ENCODE measurements at places on chromosomes 5 and 9.

GRCh38 chr5:161306351-161306995, 240.1 kb downstream of the GABRB2 start:
- no peak for DNase-seq

- DNase-seq: no peak
Observed at GRCh38 chr9:8769153-8769552, 969.6 kb upstream of the DMAC1 start.

- DNase-seq: no peak
Observed at GRCh38 chr9:97808972-97809371, 44.1 kb upstream of the FOXE1 start.

GRCh38 chr5:113295111-113295539, 139.7 kb downstream of the TSSK1B start:
- no peak for DNase-seq

- no peak for DNase-seq
Observed at GRCh38 chr9:26131886-26132285, 453.6 kb upstream of the TUSC1 start.

GRCh38 chr9:99103901-99104458, 933 bp upstream of the TGFBR1 start:
- no peak for DNase-seq

DNA sequence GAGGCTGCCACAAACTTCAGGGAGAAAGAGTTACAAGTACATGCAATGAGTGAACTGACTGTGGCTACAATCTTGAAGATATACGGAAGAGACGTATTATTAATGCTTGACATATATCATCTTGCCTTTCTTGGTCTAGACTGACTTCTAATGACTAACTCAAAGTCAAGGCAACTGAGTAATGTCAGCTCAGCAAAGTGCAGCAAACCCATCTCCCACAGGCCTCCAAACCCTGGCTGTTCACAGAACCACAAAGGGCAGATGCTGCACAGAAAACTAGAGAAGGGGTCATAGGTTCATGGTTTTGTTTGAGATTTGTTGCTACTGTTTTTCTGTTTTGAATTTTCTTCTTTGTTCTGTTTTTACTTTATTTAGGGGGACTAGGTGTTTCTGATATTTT, 21.0 kb downstream of the IL7R start:
- no peak for DNase-seq

- no peak for DNase-seq
Observed at GRCh38 chr9:91834740-91835139, 115.3 kb downstream of the ROR2 start.

- DNase-seq: no peak
Observed at GRCh38 chr9:132035679-132036078, 44.0 kb downstream of the MED27 start.

DNA sequence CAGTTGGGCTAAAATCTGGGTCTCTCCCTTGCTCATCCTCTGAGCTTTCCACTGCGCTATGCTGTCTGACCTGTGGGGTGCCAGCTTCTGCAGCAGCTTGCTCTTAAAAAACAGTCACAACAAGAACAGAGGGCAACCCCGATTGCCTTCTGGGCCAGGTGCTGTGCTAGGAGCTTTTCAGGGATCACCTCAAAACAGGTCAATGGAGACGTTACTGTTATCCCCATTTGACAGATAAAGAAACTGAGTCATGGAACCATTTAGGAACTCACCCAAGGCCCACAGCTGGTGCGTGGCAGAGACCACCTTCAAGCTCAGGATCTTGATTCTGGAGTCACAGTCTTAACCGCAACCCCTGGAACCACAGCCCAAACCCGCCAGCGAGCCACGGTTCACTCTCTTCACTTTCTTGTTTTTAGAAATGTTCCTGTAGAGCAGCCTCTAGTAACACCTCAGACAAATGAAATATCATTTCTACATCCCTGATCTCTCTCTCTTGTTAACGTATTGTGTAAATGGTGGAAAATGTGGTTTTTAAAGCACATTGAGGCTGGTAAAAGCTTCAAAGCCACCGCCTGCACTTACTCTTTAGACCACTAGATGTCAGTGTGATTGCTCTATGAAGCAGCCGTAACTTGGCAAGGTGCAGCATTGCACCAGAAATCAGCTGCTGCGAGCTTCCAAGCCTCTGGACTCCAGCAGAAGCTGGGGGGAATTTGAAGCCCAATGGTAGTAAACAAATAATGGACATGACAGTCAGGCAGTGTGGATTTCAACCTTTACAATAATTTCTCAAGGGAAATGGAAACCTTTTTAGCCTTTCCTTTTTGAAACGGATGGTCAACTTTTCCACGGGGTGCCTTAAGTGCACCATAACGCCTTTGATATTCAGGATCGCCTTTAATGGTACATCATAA, 1.7 kb downstream of the FYB1 start:
- DNase-seq: peak; percentile 67

GRCh38 chr5:110612794-110613247, 113.7 kb downstream of the TMEM232 start:
- no peak for DNase-seq

GRCh38 chr5:140265845-140266244, 37.1 kb downstream of the PFDN1 start:
- no peak for DNase-seq

- DNase-seq: peak; percentile 17
Observed at GRCh38 chr9:120532475-120532874, 47.5 kb downstream of the CDK5RAP2 start.

DNA sequence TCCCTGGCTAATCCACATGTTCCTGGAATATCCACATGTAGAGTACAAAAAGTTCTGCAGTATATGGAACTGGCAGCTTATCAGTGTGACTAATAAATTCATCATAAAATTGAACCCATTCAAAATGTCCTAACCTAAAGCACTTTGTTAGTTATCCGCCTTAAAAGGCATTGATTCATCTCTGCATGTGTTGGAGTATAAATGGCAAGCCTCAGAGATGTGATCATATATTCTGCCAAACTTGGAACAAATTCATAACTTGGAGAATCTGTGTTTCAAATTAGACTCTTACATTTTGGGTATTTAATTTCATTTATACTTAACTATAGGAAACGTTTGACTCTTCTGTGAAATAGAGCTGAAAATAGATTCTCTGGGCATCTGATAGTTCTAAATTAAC, 25.2 kb upstream of the NREP start:
- DNase-seq: no peak

All from HuH-7.5 (cell line).